ENCODE measurements at places on chromosomes 2 and 18. TPM values are rescaled to one million over a fixed set of nuclear protein-coding genes. Genes with fewer than 3 reads are reported as not detected.

The DNAH7 gene
- polyA plus RNA-seq = 1.5 TPM

The MAL gene
- 0.30 TPM for polyA plus RNA-seq

The STPG4 gene
- polyA plus RNA-seq = 0.18 TPM

The ANTXR1 gene
- 29.6 TPM for polyA plus RNA-seq

The NEURL3 gene
- 0.81 TPM for polyA plus RNA-seq

The LHCGR gene
- 0.03 TPM for polyA plus RNA-seq

The PLGLB1 gene
- 8.2 TPM for polyA plus RNA-seq

The CNGA3 gene
- 2.3 TPM for polyA plus RNA-seq

The RNF144A gene
- 7.2 TPM for polyA plus RNA-seq

The GCG gene
- 83.8 TPM for polyA plus RNA-seq

The MARCO gene
- 0.18 TPM for polyA plus RNA-seq

The CAPN10 gene
- 34.9 TPM for polyA plus RNA-seq

The TMEM17 gene
- polyA plus RNA-seq = 4.2 TPM

The TUBA3E gene
- polyA plus RNA-seq = 0.09 TPM

The UCN gene
- 3.4 TPM for polyA plus RNA-seq

The GPR39 gene
- polyA plus RNA-seq = 9.5 TPM

The IGFBP2 gene
- polyA plus RNA-seq = 242 TPM

The TMEM178A gene
- 7.3 TPM for polyA plus RNA-seq

The LTBP1 gene
- 22.9 TPM for polyA plus RNA-seq

The IL36B gene
- polyA plus RNA-seq = not detected

The UGT1A5 gene
- 0.15 TPM for polyA plus RNA-seq

The SERPINB11 gene
- not detected for polyA plus RNA-seq

The LAMA1 gene
- 2.3 TPM for polyA plus RNA-seq

The KIAA2012 gene
- polyA plus RNA-seq = 0.28 TPM

The PRLH gene
- not detected for polyA plus RNA-seq

The FEV gene
- polyA plus RNA-seq = 11.9 TPM

The ADRA2B gene
- 0.84 TPM for polyA plus RNA-seq

The IL36A gene
- not detected for polyA plus RNA-seq

The CCDC74B gene
- 3.1 TPM for polyA plus RNA-seq

Measured in large intestine (tissue), 12 donors.